ENCODE measurements at places on chromosomes 6 and 20.

- no peak for DNase-seq
These were observed 9.7 kb downstream of the HECA start for GRCh38 chr6:139144490-139145085.

DNA sequence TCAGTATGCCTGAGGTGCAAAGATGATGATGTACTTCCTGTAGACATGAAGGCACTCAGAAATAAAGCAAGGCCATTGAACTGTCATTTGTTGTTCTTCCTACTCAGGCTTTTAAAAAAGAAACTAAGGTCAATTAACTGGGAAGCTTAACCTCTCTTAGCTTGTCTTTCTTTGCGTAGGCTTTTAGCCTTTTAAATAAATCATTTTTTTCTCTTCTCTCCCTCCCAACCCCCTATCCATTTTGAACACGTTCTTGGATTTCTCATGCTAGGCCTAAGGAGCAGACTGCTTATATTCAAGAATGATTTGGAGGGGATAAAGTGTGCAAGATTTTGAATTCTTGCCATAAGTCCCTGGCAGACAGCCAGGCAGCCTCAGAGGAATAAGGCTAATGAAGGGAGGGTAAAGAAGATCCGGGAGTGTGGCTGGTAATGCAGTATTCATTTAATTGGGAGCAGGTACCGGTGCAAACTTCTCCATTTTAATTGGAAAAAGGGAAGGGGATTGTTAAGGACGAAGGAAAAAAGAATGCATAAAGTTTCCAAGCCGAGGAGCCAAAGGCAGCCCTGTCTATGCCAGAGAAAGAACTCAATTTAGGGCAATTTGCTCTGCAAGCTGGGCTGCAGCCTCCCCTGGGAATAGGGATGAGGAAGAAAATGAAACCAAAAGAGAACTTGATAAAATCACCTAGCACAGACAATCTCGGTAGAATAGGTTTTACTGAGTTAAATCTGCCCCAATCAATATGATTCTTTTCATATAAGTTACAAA, 343.8 kb upstream of the MMS22L start:
- no peak for DNase-seq

DNA sequence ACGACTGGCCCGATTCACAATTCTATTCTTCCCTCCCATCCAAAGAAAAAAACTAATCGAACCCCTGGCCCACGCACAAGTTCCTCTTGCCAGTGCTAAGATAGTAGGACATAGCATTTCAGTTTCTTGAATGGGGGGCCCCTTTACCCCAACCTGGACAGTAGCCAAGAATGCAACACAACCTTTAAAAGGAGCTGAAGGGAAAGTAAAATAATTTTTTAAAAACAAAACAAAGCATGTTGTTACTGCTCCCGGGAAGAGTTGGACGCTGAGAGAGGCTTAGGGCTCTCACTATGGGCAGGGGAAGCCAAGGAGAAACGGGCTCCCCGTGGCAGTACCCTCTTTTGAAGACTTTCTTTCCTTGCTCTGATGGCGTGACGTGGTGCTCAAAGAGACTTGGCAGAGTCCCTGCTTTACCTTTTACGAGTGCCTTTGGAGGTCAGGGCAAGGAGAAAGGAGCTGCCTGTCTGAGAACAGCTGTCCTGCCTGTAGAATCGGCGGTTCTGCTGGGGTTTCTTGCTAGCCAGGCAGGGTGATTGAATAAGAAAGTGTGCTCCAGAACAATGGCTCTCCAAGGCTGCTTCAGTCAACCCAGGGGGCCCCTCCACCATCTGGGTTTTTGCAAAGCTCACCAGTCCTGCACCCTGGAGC, 5.8 kb downstream of the TFAP2C start:
- no peak for DNase-seq

DNA sequence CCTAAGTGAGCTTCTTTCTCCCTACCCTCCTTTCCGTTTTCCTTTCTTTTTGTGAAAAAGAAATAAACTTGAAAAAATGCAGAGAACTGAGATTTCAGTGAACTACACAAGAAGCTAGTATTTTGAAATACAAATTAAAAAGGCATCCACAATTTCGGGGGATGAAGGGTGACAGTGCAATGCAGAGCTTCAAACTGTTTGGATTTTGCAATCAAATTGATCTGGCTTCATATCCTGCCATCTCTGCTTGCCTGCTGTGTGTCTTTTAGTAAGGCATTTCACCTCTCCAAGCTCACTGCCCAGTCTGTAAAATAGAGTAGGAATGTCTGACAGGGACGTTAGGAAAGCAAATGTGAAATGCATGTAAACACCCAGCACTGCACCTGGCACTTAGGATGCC, 258.0 kb downstream of the HACE1 start:
- no peak for DNase-seq
